ENCODE measurements at places on chromosomes 16 and 17.

- no peak for DNase-seq
These were observed 273.8 kb downstream of the C16orf95 start for GRCh38 chr16:87043231-87044031.

- DNase-seq: no peak
These were observed 1.1 kb upstream of the SLC47A2 start for GRCh38 chr17:19717411-19717908.

GRCh38 chr17:80491478-80492342 lies 15.3 kb upstream of the NPTX1 start:
- no peak for DNase-seq

- no peak for DNase-seq
These were observed 2.8 kb upstream of the TNFRSF13B start for GRCh38 chr17:16974569-16975276.
